ENCODE measurements at places on chromosomes 5 and 9. TPM values are rescaled to one million over a fixed set of nuclear protein-coding genes. Genes with fewer than 3 reads are reported as not detected.

RNF208 gene
- total RNA-seq: 11.5 TPM

ANKDD1B gene
- total RNA-seq: 0.10 TPM

IL9 gene
- not detected for total RNA-seq

AGGF1 gene
- total RNA-seq: 23.1 TPM

CAVIN4 gene
- total RNA-seq: 0.82 TPM

GDA gene
- total RNA-seq: 5.0 TPM
